Lung (tissue), 17 donors: ENCODE measurements at places on chromosomes 11 and 22. TPM values are rescaled to one million over a fixed set of nuclear protein-coding genes. Genes with fewer than 3 reads are reported as not detected.

DNA sequence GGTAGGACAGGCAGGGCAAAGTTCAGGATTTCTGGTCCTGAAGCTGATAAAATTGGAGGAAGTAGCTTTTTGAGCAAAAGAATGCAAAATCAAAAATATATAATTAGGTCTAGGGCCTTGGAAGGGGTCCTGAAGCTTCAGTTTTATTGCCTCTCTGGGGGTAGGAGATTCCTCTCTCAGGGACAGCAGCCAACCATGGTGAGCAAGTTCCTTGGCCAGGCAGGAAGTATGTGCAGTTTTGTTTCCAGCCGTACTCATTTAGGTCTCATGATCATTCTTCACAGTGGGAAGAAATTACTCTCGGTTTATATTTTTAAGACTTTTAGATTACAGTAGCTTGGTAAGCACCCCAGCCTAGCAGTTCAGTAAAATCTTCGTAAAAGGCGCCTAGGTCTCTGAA lies 2.9 kb upstream of the RAB38 start:
- no peaks in the 10 kb centered on the region for H3K27me3 ChIP-seq
- H3K36me3 ChIP-seq = no peaks in the 10 kb centered on the region
- peaks cover 2% of the 10 kb centered on the region for H3K4me1 ChIP-seq
- peak; percentile 45 for DNase-seq
- H3K27ac ChIP-seq = no peak overlapping the region

GRCh38 chr11:47994417-47994816 lies 14.1 kb downstream of the PTPRJ start:
- DNase-seq = no peak

DNA sequence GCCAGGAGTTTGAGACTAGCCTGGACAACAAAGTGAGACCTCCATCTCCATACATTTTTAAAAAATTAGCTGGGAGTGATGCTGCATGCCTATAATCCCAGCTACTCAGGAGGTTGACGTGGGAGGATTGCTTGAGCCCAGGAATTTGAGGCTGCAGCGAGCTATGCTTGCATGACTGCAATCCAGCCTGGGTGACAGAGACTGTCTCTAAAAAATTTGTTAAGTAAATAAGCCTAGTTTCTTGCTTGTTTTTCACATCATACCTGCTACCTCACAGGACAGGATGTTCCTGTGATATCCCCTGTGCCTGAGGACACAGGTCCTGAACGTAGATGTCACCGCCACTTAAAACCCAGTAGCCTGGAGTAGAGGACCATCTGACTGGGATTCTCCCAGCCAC lies 348.6 kb downstream of the MN1 start:
- H3K4me3 ChIP-seq = no peak overlapping the region
- no peak for DNase-seq
- H3K4me1 ChIP-seq = no peaks in the 10 kb centered on the region
- no peaks in the 10 kb centered on the region for H3K36me3 ChIP-seq

- H3K27me3 ChIP-seq = peaks cover 6% of the 10 kb centered on the region
- H3K4me3 ChIP-seq = peak within 1 kb of the TSS; percentile 65
- peak; percentile 98 for DNase-seq
- H3K4me1 ChIP-seq = no peaks in the 10 kb centered on the region
- peak within 1 kb of the TSS; percentile 92 for H3K27ac ChIP-seq
These were observed at the start of the genes NLRP14 and ZNF214 for GRCh38 chr11:7020183-7020917. NLRP14 (plus strand) TSS chr11:7020479; CDS start chr11:7038587, 18,108 bp downstream. ZNF214 (minus strand) TSS chr11:7020346; CDS start chr11:7002835, 17,511 bp downstream.

DNA sequence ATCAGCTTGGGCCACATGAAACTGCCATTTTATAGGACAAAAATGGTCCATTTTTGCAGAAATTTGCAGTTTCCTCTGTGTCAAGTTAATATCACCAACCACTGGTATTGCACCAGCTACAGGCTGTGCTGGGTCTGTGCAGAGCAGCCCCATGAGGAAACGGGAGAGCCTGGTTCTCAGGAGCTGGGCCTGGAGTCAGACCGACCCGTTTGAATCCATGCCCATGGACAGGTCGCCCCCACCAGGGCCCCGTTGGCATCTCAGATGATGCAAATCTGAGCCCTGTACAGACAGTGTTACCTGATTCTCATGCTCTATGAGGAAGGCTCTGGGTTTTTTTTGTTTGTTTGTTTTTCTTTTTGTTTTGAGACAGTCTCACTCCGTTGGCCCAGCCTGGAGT lies 9.8 kb upstream of the SEC14L6 start:
- H3K27me3 ChIP-seq = no peaks in the 10 kb centered on the region
- H3K36me3 ChIP-seq = no peaks in the 10 kb centered on the region
- no peak overlapping the region for H3K27ac ChIP-seq
- H3K4me3 ChIP-seq = no peak overlapping the region
- no peaks in the 10 kb centered on the region for H3K4me1 ChIP-seq

DNA sequence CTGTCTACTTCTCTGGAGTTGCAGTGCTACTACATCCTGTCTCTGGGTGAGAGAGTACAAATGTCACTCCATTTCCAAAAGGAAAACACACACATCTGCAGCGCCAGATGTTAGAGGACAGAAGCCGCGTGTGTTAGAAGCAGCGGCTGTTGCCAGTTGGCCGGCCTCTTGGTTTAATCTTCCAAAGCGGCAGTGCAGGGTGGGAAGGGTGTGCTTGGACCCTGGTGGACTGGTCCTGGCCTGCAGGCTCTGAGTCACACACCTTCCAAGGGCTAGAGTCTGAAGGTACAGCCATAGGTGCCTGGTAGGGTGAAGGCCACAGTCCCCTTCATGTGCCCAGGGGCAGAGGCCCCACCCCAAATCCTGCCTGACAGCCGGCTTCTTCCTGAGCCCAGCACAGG lies 99.8 kb downstream of the CTTN start:
- H3K27me3 ChIP-seq = no peaks in the 10 kb centered on the region
- H3K4me1 ChIP-seq = peaks cover 7% of the 10 kb centered on the region
- H3K4me3 ChIP-seq = no peak overlapping the region
- no peaks in the 10 kb centered on the region for H3K36me3 ChIP-seq
- DNase-seq = peak; percentile 82
- no peak overlapping the region for H3K27ac ChIP-seq

- H3K27ac ChIP-seq = no peak overlapping the region
- H3K4me1 ChIP-seq = no peaks in the 10 kb centered on the region
- no peaks in the 10 kb centered on the region for H3K36me3 ChIP-seq
- H3K27me3 ChIP-seq = no peaks in the 10 kb centered on the region
- no peak overlapping the region for H3K4me3 ChIP-seq
These were observed 37.6 kb downstream of the FZD4 start for GRCh38 chr11:86917589-86917988.

- DNase-seq = no peak
- no peaks in the 10 kb centered on the region for H3K4me1 ChIP-seq
- no peaks in the 10 kb centered on the region for H3K27me3 ChIP-seq
- H3K27ac ChIP-seq = no peak overlapping the region
- no peaks in the 10 kb centered on the region for H3K36me3 ChIP-seq
- H3K4me3 ChIP-seq = no peak overlapping the region
These were observed 22.6 kb downstream of the EXPH5 start for GRCh38 chr11:108571001-108571400.

- no peak overlapping the region for H3K4me3 ChIP-seq
- no peaks in the 10 kb centered on the region for H3K36me3 ChIP-seq
- no peak overlapping the region for H3K27ac ChIP-seq
These were observed 75.1 kb upstream of the NUP50 start for GRCh38 chr22:45088576-45088975.

- no peak overlapping the region for H3K27ac ChIP-seq
- H3K4me3 ChIP-seq = no peak overlapping the region
- H3K4me1 ChIP-seq = no peaks in the 10 kb centered on the region
These were observed 32.0 kb upstream of the CCDC134 start for GRCh38 chr22:41768430-41768829.

DNA sequence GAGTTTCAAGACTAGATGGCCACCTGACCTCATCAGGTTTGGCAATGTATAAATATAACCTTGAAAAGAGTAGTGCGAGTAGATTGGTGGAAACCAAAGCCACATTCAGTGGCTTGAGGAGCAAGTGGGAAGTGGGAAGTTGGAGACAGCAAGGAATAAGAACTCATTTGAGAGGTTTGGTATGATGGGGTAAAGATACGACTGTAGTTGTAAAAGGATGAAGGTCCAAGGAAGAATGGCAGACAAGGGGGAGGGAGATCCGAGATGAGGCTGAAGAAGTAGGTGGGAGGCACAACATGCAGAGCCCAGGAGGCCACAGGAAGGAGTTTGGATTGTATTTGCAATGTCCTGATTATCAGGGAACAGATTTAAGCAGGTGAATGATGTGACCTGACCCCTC lies 20.8 kb downstream of the RASSF10 start:
- no peaks in the 10 kb centered on the region for H3K36me3 ChIP-seq
- no peak overlapping the region for H3K27ac ChIP-seq
- no peaks in the 10 kb centered on the region for H3K4me1 ChIP-seq
- no peak overlapping the region for H3K4me3 ChIP-seq

Gene SLC17A6
- not detected for total RNA-seq

Gene IGF2
- 87.7 TPM for total RNA-seq

Gene SSRP1
- total RNA-seq = 76.9 TPM

Gene CLTCL1
- 5.9 TPM for total RNA-seq

Gene VSIG10L2
- 0.43 TPM for total RNA-seq

Gene CTSF
- 39.6 TPM for total RNA-seq

Gene LRRN4CL
- total RNA-seq = 0.57 TPM

Gene NLRP14
- 0.15 TPM for total RNA-seq

Gene GRM5
- 1.2 TPM for total RNA-seq
